ENCODE measurements at places on chromosomes 3 and 15.

GRCh38 chr3:105527535-105527934, 160.8 kb downstream of the ALCAM start:
- DNase-seq = no peak

GRCh38 chr15:43218908-43219706, 1.7 kb downstream of the EPB42 start:
- no peak for DNase-seq

- no peak for DNase-seq
These were observed 479.5 kb upstream of the WNT5A start for GRCh38 chr3:55966566-55966965.

DNA sequence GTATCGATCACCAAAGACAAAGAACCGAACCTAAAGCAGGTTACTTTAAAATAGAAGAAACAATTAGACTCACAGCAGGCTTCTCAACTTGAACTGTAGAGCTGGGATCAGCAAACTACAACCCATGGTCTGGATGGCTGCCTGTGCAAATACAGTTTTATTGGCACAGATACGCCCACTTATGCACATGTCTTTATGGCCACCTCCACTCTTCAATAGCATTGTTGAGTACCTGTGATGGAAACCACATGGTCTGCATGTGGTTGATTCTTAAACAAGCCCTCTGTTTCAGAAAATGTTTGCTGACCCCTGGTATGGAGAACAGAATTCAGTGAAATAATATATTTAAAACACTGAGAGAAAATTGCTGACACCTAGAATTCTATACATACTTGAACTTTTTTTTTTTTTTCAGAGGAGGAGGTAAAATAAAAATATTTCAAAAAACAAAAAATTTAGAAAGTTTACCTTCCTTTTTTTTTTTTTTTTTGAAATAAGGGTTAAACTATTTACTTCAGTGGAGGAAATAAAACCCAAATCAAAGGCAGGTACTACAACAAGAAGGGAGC, 263.8 kb upstream of the ATP10A start:
- DNase-seq = no peak

DNA sequence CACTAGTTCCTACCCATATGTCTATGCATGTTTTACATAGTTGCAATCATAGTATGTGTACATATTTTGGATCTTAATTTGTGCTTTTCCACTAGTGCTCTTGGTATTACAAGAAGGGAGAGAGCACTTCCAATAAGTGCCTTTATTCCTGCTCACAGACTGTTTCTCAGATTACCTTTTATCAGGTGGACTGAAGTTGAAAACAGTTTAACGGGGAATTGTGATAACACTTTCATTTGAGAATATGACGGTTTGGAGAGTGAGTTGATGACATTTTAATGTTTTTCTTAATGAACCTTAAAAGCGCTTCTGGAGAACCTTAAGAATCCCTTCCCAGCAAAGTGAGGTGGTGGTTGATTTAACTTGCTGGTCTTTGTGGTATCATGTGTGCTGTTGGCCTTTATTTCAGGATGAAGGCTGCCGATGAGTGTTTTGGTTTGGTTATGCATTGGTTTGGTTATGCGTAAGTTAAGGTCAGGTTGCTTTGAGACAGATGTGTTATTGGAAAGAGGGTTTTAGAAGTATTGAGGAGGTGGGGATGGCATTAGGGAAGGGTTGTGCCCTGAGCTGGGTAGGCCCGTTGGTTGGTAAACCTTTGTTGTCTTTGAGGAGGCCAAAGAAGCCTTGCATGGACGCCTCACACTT, 2.8 kb downstream of the EDEM1 start:
- DNase-seq = no peak

GRCh38 chr3:94061297-94061696, 1.4 kb downstream of the DHFR2 start:
- no peak for DNase-seq

- DNase-seq = no peak
These were observed 19.9 kb upstream of the SLC12A8 start for GRCh38 chr3:125232401-125232800.

DNA sequence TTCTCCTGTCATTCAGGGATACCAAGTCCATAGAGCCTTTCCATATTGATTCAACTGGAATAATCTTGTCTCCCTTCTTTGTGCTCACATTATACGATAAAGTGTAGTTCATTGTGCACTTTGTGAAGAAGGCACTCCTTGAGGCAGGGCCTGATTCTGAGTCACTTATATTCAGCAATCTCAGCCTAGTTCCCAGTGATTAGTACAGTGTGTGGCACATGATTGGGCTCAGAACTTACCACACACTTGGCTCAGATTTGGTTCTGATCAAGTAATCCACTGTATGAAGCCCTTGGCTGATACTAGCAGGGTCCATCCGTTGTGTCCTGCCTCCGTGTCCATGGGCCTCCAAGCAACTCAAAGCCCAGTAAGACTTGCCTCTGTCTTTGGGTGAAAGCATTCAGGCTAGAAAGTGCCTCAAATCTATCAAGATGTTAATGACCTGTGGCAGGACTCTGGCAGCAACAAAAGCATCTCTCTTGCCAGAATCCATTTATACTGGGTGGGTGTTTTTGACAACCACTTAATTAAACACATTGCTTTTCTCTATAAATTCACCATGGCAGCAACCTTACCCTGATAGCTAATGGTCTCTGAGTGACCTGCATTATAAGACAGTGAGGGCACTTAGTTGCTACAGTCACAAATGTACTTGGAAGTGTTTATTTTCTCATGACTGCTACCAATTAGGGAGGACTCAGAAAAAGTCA, 51.3 kb downstream of the TPRG1 start:
- DNase-seq = no peak

- DNase-seq = no peak
These were observed 15.3 kb downstream of the SCG3 start for GRCh38 chr15:51696566-51696965.

- no peak for DNase-seq
These were observed 14.0 kb downstream of the VGLL4 start for GRCh38 chr3:11629716-11630115.

DNA sequence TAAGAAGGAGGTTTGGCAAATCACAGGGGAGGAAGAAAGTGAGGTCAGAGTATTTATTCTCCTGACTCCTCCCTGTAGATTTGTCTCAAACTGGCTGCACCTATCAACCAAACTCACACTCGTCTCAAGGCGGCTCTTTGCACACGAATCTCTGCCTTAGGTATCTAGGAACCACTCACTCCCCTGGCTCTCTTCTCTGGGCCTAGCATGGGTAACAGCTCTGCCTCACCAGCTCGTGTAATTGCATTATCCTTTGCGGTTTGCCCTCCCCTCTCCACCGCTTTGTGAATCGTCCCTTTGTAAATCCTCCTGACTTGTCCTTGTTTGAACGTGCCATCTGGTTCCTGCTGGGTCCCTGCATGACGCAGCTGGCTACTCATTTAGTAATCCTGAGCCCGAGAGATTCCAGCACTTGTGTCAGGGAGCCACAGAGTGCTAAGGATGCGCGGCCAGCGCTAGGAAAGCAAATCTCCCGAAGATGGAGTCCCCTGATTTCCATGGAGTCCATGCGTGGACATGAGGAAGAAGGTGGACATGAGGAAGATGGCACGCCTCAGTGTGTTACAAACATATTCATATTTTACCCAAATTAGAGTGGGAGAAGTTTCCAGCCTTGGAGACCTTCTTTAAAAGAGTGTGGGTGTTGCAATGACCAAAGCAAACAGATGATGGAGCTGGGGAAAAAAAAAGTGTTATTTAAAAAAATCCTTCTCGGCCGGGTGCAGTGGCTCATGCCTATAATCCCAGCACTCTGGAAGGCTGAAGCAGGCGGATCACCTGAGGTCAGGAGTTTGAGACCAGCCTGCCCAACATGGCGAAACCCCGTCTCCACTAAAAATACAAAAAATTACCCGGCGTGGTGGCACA, 26.7 kb downstream of the NRROS start:
- DNase-seq = no peak

GRCh38 chr3:117630469-117630868, 920.9 kb downstream of the TUSC7 start:
- DNase-seq = no peak

All from stimulated activated CD8-positive, alpha-beta memory T cell treated with anti-CD3 and anti-CD28 coated beads, Interleukin-15, amount 100 ng/mL, for 4 hours (primary cell).